Right renal pelvis (tissue), 4 donors: ENCODE measurements at places on chromosomes 7 and 10. TPM values are rescaled to one million over a fixed set of nuclear protein-coding genes. Genes with fewer than 3 reads are reported as not detected.

- no peak for DNase-seq
Measured at GRCh38 chr10:99583687-99584086, 36.6 kb downstream of the SLC25A28 start.

The CRYGN gene
- 3.1 TPM for polyA plus RNA-seq

The LRRD1 gene
- 0.60 TPM for polyA plus RNA-seq

DNA sequence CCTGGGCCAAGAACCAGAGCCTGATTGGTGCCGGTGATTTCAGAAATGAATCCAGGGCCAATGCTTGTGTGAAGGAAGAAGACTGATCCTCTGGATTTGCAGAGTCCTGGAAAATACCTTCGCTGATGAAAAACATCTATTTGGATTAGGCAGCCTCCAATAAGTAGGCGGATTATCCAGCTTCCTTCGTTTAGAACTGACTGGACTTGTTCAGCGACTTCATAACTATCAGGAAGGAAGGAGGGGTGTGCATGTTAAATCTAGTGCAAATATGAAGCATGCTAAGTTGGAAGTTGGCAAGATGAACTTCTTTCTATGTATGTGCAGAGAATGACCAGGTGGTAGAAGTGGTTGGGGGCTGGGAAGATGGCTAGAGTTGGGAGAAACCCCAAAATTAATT lies 41.0 kb downstream of the NKX2-3 start:
- DNase-seq, result no peak

DNA sequence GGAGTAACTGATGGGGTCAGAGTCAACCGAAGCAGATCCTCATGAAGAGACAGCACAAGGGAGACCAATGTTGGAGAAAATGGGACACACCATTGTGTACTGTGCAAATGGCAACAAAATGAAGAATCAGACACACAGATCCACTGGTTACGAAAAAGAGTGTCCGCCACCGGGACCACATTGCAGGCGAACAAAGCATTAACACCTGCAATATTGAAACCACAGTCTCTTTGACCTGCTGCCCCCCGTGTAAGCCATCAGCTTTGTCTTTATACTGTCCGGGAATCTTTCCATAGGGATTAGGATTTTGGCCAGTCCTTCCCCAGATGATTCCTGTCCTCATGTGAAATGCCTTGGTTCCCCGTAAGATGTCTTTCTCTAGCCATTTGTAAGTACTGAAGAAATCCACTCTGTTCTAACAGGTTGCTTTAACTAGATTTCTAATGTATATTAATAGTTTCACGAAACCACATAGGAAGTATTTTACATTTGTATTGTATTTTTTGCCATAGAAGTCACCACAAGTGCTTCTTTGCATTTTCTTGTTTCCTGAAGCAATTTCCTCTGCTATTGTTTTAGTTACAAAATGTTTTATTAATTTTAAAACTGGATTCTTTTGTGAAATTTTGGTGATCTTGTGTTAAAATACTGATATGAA lies 140.8 kb upstream of the NFE2L3 start:
- no peak for DNase-seq

DNA sequence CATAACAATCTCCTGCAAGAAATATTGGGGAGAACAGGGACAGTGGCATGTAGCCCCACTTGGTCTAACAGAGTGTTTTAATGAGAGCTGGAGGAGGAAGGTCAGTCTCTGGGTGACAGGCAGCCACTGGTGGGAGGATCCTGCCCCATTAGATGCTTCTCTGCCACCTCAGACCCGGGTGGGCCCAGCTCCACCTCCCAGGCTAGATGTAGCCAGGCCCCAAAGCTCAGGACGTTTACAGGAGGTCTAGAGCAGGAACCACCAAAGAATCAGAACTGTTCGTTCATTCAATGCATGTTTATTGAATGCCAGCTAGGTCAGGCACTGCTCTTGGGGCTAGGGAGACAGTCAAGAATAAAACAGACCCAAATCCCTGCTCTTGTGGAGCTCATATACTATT lies 28.4 kb upstream of the GPNMB start:
- no peak for DNase-seq

DNA sequence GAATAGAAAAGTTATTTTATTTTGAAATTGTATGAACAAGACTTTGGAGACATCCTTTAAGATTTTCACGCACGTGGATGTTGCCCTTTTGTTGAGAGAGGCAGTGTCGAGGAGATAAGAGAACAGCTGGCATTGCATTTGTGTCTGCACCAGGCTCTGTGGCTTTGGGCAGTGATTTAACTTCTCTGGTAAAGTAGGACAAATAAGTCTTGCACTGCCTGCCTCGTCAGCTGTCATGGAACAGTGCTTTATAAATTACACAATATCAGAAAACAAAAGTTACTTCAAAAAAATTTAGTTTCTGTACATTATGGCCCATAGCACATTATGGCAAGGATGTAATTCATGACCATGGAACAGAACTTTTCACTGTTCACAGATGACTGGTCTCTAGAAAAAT lies 20.1 kb downstream of the SNX10 start:
- no peak for DNase-seq

The ACBD7 gene
- 7.7 TPM for polyA plus RNA-seq

The TAS2R41 gene
- not detected for polyA plus RNA-seq

The OR2A7 gene
- polyA plus RNA-seq, result 9.2 TPM

The FAM24B gene
- 5.1 TPM for polyA plus RNA-seq

The TAF3 gene
- 13.0 TPM for polyA plus RNA-seq

DNA sequence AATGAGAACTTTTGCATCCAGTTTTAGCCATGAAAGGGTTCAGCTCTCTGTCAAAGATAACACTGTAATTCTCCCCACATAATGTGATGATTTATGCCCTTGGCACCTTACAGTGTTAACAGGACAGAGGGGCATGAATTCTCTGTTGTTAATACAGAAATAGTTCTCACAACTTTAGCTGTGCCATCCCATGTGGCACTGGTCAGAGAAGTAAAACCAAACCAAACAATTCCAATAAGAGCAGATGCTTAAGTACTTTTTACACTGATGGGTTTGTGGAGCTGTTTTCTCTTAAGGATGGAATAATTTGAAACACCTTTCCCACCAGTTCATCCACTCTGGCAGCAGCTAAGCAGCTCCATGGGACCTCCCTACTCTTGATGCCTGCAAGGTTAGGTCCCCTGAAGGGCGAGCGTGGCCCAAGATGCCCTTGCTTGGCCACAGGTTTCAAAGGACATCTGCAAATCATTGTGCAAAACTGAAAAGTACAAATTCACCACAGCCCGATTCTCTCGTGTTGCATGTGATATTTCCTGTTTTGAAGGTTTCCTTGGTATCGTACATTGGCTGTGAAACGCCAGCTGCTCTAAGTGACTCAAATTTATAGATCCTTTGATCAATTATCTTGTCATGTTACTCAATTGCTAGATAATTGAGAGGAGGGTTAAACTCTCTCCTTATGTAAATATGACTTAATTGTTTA lies 82.5 kb upstream of the CREB5 start:
- no peak for DNase-seq

The H2BK1 gene
- not detected for polyA plus RNA-seq

DNA sequence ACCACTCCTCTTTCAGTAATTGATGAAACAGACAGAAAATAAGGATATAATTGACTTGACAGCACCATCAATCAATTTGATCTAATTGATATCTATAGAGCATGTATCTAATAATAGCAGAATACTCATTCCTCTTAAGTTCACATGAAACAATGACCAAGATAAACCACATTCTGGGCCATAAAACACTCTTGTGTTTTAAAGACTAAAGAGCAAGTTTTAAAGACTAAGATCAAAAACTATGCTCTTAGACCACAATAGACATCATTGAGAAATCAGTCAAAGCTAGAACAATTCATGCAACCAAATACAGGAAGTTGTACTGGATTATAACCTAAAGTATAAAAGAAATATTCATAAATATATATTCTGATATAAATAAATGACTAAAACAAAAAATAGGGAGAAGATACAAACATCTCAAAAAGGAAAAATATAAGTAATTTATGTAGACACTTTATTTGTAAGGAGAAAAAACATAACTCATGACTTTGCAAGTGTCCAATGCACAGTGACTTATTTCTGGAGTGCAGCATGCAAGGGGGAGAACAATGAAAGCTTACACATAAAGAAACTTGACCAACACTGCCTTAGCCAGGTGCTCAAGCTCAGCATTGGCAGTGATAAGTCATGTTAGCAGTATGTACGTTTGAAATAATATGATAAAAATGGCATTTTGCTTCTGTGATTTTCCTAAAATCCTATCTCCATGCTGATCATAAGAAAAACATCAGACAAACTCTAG lies 312.7 kb upstream of the IGFBP3 start:
- DNase-seq, result no peak

DNA sequence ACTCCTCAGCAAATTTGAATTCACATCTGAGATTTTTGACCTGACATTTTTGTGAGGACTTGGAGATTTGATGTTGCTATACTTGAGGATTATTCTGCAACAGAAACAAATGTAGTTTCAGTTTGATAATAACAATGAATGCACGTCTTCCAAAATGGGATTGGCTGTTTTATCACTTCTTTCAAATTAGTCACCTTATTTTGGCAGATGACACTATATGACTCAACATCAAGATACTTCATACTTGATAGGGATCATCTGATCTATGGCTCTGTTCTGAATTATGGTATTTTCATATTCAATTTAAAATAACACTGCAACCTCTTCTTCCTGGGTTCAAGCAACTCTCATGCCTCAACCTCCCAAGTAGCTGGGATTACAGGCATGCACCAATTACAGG lies 24.2 kb downstream of the ARL5B start:
- no peak for DNase-seq

The NPTX2 gene
- 3.6 TPM for polyA plus RNA-seq

GRCh38 chr7:139869886-139870285 lies 40.8 kb downstream of the TBXAS1 start:
- no peak for DNase-seq

DNA sequence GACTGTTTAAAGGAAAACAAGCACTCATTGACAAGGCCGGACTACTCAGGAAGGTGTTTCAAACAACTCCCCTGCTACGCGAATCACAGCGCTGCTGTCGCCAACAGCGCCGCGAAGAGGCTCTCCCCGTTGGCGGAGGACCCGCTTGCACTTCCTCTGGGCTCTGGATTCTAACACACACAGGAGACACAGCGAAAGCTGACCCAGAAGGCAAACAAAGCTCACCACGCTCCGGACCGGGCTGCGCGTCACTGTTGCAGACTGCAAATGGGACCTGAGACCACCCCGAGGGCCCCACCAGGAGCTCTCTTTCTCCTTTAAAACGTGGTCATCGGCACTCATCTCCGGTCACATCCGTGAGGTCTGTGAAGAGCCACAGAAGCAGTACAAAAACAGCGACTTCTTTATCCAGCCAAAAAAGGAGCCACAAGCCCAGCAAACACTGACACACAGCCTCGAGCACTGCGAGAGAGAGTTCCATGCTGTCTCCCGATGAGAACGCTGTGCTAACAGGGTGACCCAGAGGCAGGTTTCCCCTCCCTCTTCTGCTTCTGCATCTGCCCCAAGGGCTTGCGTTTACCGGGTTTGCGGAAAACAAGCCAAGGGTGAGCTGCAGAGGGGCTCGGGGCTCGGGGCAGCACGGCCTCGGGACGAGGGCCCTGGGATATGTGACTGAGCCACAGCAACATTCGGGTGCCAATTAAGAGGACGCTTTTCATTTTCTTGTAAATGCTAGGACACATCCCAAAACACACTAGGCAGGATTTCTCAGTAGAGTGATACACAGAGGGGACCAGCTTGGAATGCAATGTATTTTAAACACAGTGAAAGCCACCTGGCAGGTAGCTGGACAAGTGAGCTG lies 41.3 kb downstream of the AMZ1 start:
- DNase-seq, result no peak

The HDAC9 gene
- 12.3 TPM for polyA plus RNA-seq

GRCh38 chr10:76255241-76255640 lies 823.8 kb downstream of the LRMDA start:
- DNase-seq, result no peak

GRCh38 chr7:55053651-55054571 lies 35.1 kb downstream of the EGFR start:
- no peak for DNase-seq

GRCh38 chr7:48971173-48971572 lies 46.8 kb downstream of the CDC14C start:
- DNase-seq, result no peak

- no peak for DNase-seq
Measured at GRCh38 chr10:368579-369220, 233.4 kb downstream of the ZMYND11 start.

- no peak for DNase-seq
Measured at GRCh38 chr7:20270867-20271266, 53.7 kb upstream of the MACC1 start.

GRCh38 chr10:80187465-80188409 lies 17.6 kb downstream of the ANXA11 start:
- no peak for DNase-seq

The SYT15B gene
- 4.1 TPM for polyA plus RNA-seq

- DNase-seq, result no peak
Measured at GRCh38 chr10:4742217-4742616, 83.8 kb upstream of the AKR1E2 start.

The NPC1L1 gene
- polyA plus RNA-seq, result 2.5 TPM

The PAX2 gene
- polyA plus RNA-seq, result 184 TPM

- DNase-seq, result no peak
Measured at GRCh38 chr10:83982812-83983211, 156.5 kb upstream of the GHITM start.
